ENCODE measurements at places on chromosomes 11 and 22.

- DNase-seq = no peak
Observed at GRCh38 chr11:65865550-65866172, 5.4 kb downstream of the MUS81 start.

GRCh38 chr11:123161376-123162030, 33.5 kb downstream of the CLMP start:
- DNase-seq = no peak

- DNase-seq = no peak
Observed at GRCh38 chr11:127632546-127632945, 632.0 kb upstream of the KIRREL3 start.

DNA sequence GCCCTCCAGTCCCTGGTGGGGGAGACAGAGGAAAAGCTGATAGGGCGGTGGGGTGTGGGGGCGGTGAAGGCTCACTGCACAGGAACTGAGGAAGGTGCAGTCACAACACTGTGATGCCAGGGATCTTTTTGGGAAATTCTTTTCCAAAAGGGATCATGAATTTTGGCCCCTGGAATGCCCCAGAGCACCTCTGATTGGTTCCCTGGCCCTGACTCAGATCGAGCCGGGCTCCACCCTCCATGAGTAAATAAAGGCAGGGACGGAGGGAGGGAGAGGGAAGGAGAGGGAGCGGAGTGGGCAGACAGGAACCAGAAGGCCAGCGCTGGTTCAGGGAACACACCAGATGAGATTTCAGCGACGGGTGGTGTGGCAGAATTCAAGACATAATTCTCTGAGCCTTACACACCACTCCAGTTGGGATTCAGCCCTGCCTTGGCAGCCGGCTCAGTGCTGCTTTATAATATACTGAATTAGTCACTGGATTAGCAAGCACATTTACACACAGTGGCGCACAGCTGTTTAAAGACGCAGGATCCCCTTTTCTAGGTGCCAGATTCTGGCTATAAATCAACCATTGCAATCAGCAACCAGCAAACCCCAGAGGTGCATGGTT, 80.3 kb downstream of the ETS1 start:
- DNase-seq = no peak

DNA sequence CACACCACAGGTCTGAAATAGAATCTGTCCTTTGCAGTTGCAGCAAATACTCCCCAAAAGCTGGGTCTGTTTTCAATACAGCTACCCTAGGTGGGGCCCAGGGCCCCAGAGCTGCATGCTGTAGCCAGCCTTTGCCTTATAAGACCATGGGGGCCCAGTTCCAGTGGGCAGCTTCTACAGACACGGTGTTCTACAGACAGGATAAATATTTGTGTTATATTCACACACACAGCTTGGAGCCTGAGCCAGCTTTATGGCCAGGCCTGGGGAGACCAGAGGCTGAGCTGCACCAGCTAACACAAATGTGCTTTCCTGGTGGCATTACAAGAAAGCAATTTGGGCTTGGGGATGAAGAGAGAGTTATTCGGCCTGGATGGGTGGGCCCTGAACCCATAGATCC, 151.8 kb upstream of the NCAM1 start:
- no peak for DNase-seq

Measured in substantia nigra (tissue), 51 donors.